Suppressor macrophage (primary cell): ENCODE measurements at places on chromosomes 4 and X.

DNA sequence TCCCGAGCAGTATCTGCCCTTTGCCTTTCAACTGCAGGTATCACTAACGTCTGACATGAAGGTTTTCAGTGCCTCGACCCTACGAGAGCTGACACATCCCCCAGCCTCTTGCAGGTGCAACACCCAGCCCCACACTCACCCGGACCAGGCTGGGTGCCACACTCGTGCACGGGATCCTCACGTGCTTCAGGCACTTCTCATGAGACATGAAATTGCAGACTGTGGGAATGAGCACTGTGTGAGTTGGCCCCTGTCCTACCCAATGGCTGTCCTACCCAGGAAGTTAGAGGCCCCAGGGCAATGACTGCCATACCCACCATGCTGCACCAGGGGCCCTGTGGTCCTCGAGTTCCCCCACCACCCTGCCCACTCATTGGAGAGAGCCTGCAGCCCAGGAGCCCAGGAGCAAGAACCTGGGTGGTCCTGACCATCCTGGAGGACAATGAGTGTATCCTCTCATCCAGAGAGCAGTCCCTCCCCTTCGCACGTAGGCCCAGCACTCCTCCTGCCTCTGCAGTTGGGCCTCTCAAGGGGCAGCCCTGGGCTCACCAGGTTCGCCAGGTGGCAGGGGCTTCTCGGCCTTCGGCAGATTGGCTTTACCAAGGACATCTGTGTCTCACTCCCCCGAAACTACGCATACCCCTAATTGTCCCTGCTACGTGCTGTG lies 2.4 kb downstream of the DGKQ start:
- no peak for DNase-seq

DNA sequence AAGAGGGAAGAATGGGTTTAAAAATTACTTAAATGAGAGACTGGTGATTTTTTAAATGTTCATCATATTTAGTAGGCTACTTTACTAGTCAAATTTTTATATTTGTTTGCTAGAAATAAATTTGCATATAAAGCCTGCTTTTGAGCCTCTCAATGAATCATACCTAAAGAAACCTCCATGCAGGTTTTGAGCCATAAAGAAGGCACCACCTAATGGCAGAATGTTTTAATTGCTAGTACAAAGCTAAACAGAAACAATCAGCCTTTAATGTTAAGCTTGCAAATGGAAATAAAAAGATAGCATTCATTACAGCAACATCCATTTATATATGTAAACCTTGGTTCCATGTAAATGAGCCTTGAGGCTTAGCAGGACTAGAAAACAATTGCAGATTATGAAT lies 989.7 kb downstream of the CCSER1 start:
- peak; percentile 0 for DNase-seq

DNA sequence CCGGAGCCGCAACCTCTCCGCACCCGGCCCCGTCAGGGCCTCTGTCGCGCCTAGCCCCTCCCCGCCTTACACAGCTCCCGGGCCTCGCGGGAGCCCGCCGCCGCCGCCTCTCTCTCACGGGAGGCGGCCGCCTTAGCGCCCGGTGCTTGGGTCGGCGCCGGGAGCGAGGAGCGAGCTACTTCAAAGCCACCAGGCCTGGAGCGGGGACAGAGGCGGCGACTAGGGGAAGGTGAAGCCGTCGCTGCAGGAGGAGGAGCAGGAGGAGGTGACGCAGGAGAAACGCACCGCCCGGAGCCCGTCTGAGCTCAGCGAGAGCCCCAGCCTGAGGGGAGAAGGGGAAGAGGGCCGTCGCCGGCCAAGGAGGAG lies 250 bp downstream of the USP9X start:
- DNase-seq: peak; percentile 79

DNA sequence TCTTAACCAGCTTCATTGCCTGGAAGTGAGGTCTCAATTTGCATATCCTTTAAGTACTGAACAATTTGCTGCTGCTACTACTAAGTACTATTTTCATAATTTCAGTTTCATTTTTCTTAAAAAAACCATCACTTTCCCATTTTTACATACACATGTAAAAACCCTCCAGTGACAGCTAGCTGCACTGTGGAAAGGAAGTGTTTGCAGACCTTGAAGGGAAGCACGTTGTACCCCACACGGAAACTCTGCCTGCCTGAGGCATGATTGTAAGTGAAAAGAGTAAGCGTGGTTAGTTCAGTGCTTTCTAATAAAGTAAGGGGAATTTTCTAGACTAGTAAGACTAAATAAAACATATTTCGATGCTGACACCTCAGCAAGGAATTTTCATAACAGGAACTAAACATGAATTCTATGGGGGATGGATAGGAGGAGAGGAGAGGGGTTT lies 103.6 kb downstream of the RAPGEF2 start:
- peak; percentile 42 for DNase-seq

DNA sequence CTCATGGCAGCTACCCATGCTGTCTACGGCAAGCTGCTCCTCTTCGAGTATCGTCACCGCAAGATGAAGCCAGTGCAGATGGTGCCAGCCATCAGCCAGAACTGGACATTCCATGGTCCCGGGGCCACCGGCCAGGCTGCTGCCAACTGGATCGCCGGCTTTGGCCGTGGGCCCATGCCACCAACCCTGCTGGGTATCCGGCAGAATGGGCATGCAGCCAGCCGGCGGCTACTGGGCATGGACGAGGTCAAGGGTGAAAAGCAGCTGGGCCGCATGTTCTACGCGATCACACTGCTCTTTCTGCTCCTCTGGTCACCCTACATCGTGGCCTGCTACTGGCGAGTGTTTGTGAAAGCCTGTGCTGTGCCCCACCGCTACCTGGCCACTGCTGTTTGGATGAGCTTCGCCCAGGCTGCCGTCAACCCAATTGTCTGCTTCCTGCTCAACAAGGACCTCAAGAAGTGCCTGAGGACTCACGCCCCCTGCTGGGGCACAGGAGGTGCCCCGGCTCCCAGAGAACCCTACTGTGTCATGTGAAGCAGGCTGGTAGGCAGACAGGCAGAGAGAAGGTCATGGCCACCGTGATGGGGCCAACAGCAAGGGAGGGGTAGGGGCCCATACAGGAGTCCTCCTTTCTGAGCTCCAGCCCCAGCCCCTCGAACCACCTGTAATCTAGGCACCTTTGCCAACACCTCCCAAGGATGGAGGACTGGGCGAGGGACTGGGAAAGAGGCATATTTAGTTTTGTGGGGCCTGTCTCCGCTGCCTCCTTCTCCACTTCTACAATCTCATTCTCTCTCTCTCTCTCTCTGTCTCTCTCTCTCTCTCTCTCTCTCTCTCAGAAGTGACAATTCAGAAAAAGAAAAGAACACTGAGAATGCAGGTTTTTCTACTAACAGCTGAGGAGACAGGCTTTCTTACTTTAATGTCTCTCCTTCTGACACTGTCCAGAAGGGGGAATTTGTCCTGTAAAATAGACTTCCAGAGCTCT lies 4.7 kb upstream of the TSPYL2 start:
- DNase-seq: no peak

DNA sequence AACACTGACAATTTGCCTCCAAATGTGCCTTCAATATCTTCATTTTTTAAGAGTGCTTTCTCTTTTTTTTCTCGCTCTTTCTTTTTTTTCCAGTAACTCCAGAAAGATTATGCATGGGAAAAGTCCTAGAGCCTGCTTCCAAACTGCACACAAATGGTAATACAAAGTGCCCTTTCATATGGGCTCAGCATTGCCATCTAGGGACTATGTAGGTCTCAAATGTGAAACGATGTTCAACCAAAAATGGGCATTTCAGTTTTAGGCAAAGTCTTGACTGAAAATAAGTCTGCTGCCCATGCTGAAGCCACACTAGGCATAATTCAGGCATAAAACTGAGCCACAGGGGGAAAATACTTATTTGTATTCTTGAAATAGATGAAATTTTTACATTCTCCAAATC lies 65.6 kb downstream of the SYNPO2 start:
- DNase-seq: no peak

- DNase-seq: no peak
These were observed 325.4 kb upstream of the GALNT7 start for GRCh38 chr4:172843192-172843591.

- DNase-seq: no peak
These were observed 67.4 kb downstream of the STARD8 start for GRCh38 chrX:68714856-68715255.

GRCh38 chr4:133623847-133624246 lies 474.8 kb downstream of the PCDH10 start:
- DNase-seq: no peak

DNA sequence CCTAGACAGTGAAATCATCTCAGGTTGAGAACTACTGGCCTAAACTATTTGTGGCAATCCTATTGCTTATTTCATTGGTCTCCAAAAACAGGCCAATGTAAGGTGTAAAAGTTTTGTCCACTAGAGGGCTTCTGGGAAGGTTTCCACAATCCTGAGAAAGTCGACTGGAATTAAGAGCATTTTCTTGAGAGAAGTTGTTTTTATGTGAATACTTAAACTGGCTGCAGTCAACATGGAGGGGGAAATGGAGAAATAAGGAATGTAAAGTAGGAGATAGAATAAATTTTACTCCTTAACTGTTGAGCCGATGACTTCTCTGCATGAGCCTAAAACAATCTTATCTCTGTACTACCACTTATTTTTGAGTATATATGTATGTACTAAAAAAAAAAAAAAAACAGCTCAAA lies 11.0 kb upstream of the EIF4E start:
- peak; percentile 60 for DNase-seq

DNA sequence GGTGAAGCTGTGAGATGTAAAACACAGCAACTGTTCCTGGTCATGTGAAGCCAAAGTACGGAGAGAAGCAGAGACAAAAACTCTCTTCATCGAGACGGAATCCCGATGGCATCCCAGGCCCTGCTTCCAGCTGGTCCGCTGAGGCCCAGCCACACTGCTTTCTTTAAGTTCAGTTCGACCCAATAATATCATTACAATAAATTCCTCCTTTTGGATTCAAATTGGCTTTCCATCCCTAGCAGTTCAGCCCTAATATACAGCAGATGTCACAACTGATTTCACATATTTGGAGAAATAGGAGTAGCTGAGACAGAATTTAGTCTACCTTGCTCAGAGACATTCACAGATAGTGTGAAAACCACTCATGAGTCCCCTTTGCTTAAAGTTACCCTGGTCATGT lies 98.3 kb upstream of the SPRY1 start:
- DNase-seq: no peak

GRCh38 chr4:143381189-143382118 lies 44.8 kb downstream of the GAB1 start:
- no peak for DNase-seq
